ENCODE measurements at places on chromosomes 1 and 21.

DNA sequence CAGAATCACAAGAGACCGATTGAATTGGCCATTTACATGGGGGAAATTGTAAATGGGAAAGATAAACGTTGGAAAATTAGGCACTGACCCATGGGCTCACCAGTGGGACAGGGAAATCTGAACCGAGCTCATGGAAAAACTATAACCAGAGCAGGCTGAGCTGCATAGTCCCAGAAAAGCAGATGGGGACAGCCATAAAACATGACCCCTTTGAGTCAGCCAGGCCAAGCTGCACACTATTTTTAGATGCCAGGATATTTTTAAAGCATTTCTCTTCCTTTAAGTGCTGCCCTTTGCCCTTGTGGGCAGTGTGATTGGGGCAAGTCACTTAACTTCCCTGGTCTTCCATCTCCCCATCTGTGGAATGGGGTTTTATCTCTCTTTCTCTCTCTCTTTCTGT is 184.1 kb downstream of the FOXD2 start:
- no peak for DNase-seq

DNA sequence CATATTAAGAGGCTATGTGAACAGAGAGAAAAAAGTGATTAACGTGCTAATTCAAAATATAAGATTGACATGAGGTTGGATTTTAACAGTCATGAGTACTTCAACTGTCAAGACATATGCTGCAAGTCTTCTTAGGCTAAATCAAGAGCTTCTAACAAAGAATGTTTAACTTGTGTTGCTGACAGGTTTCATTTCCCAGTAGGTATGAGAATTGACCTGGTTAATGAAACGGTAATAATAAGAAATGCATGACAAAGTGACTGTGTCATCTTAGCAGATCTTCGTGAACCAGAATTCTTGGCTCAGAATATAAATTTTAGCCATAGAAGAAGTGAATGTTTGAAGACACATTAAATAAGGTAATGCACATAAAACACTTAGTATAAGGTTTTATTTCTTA is 132.6 kb upstream of the PTGFR start:
- DNase-seq = no peak

- no peak for DNase-seq
These were observed 569 bp downstream of the KHDC4 start for GRCh38 chr1:155933591-155934096.

DNA sequence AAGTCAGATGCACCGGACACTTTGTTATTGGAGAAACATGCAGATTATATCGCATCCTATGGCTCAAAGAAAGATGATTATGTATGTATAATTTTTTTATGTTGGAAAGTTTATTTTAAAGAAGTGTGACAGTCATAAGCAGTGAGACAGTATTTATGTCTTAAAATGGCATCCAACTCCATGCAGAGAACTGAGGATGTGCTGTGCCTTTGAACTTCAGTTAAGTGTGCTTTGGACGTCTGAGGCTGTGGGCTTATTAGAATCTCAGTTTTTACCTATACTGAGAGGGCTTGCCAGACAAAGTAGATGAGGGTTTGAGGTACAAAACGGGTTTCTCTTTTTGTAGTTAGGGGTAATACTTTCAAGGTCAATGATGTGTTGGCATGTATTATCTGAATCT is 1.5 kb downstream of the RABGGTB start:
- no peak for DNase-seq

DNA sequence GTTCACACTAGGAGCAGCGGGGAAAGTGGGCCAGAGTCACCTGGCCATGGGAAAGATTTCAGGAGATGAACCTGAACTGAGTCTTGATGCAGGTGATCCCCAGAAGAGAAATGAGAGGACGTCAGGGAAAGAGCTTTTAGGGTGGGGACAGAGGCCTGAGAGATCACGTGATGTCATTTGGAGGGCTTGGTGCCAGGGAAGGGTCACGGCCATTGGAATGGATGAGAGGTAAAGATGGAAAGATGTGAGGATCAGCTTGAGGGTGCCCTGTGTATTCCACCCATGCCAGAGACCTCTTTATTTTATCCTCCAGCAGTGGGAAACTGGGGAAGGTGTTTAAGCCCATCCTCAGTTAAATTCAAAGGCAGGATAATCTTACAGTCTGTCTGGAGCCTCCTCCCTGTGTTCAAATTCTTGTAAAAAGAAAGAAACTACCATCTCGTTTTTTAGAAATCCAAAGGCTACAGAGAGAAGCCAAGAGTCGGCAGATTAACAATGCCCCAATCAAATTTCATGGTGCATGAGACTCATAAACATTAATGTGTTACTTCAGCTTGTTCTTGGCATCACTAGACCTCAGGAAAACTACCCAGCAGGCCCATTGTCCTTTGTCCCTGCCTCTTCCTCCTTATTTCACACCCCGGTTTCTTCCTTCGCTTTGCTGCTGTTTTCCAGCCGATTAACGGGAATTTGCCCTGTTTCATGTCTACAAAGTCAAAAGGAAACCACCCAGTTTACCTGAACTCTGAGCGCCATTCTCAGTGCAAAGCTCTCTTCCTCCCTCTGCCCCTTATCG is 93.1 kb upstream of the LRRC8D start:
- DNase-seq = no peak

GRCh38 chr1:116911188-116911553 is 1.5 kb downstream of the PTGFRN start:
- DNase-seq = no peak

DNA sequence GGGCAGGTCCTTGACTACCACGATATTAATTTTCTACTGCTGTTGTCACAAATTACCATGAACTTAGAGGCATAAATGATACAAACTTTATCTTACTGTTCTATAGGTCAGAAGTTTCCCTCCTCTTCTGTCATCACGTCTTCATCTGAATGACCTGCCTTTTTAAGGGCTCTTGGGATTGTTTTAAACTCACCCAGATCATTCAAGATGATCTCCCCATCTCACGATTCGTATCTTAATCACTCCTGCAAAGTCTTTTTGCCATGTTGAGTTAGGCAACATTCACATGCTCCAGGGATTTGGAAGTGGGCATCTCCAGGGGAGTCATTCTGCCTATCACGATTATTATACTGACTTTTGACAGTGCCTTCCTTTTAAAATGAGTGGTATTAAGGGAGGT is 32.1 kb downstream of the NCAM2 start:
- DNase-seq = no peak

GRCh38 chr21:17495680-17496079 is 17.2 kb upstream of the CXADR start:
- no peak for DNase-seq

Data from stimulated activated CD8-positive, alpha-beta memory T cell treated with anti-CD3 and anti-CD28 coated beads, Interleukin-4, amount 100 ng/mL, for 1 hour (primary cell).